Activated CD4-positive, alpha-beta T cell treated with anti-CD3 and anti-CD28 coated beads for 36 hours (primary cell): ENCODE measurements at places on chromosomes 16 and 17.

DNA sequence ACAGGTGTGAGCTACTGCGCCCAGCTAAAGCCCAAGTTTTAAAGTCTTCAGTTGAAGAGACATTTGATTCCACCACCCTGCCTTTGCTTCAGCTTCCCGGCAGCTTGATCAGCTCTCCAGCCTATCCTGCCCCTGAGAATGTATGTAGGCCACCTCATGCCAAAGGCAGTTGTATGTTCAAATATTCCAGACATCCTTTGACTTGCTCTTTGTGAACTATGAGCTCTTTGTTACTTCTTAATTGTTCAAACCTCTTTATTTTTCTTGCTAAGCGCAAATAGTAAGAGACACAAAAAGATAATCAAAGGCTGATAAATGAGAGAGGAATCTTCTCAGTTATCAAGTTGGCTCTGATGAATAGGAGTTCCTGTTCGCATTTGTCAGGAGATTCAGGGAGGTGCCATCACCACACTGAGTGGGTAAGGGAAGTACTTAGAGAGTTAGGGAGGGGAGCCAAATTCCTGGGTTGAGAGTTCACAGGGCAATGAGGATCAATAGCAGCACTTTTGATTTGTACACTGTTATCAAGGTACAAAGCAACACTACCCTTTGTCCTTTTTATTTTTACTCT is 32.0 kb upstream of the SUPT4H1 start:
- DNase-seq, result no peak

DNA sequence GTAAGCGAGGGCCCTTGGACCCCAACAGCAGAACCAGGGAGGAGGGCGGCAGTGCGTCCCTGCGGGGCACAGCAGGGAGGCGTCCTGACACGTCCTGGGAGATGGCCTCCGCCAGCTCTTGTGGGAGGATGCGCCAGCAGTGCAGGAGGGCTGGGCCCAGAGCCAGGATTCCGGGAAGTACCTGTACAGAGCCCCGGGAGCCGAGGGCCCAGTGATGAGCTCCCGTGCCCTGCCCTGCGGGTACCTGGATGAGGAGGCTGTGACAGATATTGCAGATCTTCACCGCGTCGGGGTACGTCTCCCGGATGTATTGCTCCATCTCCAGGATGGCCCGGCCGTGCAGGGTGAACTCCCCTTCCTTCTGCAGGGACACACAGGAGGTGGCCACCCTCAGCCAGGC is 23.1 kb downstream of the KDM8 start:
- no peak for DNase-seq

GRCh38 chr17:73465130-73465952 is 153.5 kb upstream of the CDC42EP4 start:
- DNase-seq, result no peak

- no peak for DNase-seq
Measured at GRCh38 chr17:179066-179432, 2.4 kb downstream of the DOC2B start.

DNA sequence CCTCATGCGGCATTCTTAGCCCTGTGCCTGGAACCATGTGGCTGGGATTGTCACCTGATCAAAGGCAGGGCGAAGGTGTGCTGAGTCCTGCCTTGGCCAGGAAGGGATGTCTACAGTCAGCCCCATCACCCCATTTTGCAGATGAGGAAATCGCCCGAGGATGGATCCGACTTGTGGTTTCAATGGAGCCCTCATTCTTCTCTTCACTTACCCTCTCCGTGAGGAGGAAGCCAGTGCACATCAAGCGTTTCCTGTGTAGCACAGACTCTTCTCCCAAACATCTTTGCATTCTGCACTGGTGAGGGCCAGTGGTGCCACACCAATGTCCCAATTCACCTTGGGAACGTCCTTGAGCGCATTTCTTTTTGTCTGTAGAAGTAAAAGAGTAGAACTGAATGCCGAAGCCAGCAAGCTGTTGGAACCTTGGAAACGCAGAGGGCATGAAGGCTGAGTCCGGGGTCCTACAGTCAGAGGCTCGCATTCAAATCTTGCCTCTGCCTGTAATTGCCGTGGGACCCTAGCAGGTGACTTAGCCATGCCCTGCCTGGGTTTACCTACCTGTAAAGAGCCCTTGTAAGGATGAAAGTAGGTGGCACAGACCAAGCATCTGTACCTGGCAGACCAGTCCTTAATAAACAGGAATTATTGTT is 85.4 kb downstream of the IRF8 start:
- DNase-seq, result no peak

GRCh38 chr16:81625544-81626153 is 153.4 kb upstream of the PLCG2 start:
- peak; percentile 58 for DNase-seq

- DNase-seq, result no peak
Measured at GRCh38 chr16:69326172-69326873, 4.1 kb downstream of the PDF start.

DNA sequence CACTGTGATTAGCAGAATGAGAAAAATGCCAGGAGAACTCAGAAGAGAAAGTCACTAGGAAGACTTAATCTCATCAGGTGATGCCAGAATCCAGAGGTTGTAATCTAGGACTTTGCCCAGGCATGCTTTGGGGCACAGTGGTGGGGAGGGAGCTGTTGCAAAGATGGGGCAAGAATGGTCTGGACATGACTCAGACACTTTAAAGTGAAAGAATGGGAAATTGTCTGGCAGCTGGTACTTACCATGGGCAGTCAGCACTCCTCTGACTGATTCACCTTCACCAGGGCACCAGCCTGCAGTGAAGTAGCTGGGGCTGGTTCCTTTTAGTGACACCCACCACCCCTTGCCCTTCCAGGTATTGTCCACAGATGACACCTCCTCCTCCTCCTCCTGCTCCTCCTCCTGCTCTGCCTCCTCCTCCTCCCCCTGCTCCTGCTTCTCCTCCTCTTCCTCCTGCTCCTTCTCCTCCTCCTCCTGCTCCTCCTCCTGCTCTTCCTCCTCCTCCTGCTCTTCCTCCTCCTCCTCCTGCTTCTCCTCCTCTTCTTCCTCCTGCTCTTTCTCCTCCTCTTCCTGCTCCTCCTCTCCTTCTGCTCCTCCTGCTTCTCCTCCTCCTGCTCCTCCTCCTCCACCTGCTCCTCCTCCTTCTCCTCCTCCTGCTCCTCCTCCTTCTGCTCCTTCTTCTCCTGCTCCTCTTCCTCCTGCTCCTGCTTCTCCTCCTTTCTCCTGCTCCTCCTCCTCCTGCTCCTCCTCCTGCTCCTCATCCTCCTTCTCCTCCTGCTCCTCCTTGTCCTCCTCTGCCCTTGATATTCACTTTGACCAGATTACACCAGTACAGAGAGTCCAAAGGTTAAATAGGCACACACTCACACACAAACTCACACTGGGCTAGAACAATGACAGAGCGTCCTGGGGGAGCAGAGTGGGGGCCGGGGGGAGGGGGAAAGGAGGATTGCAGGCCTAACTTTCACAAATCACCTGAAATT is at the start of gene CHD9NB:
CHD9NB (minus strand) TSS at position 379 of the 983 bp plus-strand sequence. CDS start 8,739 bp downstream, outside the sequence.
- peak; percentile 45 for DNase-seq

GRCh38 chr17:59752446-59752845 is 45.0 kb downstream of the VMP1 start:
- DNase-seq, result no peak

- no peak for DNase-seq
Measured at GRCh38 chr17:41556306-41556705, 15.6 kb downstream of the KRT9 start.

GRCh38 chr16:67833415-67834241 is 8.5 kb upstream of the THAP11 start:
- DNase-seq, result peak; percentile 97

- no peak for DNase-seq
Measured at GRCh38 chr16:66668777-66669444, 27.6 kb downstream of the CMTM4 start.

DNA sequence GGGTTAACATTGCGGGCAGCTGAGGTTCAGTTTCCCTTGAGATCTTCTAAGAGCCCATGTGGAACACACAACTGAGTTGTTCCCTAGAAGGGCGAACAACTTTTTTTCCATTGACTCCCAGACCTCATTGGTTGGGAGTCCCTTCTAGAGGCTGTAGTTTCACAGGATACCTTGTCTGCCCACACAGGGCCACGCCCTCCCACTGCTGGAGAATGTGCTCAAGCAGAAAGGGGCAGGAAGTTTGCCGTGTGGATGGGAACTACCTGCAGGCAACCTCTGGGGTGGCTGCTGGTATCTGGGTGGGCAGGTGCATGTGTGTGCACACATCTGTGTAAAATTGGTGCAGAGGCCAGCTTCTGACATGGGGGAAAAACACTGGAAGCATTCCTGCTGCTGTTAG is 178.8 kb upstream of the PSMD7 start:
- DNase-seq, result no peak

- DNase-seq, result no peak
Measured at GRCh38 chr17:44043272-44043696, 23.2 kb downstream of the LSM12 start.

DNA sequence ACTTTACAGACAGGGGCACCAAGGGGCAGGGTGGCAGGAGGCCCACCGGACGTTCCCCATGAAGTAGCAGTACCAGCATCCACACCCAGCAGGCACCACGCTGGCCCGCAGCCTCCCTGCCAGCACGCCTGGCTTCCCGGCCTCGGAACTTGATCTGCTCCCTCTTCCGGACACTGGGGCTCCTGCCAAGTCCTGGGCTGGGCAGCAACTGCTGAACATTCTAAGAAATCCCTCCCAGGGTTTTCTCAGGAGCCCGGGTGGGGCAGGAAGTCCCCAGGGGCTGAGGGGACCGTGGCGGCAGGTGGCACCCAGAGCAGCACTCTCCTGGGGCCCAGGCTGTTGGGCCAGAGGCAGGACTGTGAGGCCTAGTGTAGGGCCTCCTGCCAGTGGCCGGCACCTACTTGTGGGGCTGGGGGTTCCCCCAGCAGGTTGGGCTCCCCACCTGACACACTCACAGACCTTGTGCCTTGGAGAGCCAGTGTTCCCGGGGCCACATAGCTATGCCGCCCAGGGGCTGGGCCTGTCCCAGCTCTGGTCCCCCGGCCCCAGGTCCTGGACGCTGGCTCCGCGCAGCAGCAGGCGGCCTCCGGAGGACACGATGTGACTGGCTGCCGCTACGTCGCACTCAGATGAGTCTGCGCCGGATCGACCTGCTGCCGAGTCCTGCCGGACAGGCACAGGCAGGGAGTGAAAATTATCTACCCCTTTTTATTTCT is 86.2 kb upstream of the CBX4 start:
- DNase-seq, result no peak

DNA sequence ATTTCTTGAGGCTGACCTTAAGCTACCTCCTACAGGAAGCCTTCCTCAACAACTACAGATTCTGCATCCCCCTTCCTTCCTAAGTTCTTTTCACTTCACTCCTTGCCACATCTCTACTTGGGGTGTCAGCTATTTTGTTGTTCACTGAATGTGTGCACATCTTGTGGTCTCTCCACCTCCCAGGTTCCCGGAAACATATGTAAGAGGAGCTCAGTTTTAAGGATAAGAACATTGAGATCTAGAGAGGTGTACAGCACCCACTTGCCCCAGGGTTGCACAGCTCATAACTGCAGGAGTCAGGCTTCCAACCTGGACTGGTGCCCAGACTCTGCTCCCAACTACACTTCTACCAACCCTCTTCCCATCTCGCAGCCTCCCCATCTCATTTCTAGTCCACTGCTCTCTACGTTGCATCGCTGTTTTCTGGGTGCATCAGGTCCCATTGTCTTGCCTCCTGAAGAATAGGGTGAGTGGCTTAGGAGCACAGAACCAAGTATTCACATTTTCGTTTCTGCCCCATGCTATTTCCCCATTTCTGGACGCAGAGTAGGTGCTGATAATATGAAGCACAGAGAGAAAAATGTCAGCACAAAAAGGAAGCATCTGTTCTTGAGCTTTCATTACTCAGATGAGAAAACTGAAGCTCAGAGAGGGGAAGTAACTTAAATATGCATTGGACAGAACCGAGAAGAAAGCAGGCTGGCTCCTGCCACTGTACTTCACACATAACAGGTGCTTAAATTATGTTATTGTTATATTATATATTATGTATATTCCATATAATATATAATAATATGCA is 292.0 kb upstream of the CCL2 start:
- DNase-seq, result no peak

- DNase-seq, result no peak
Measured at GRCh38 chr17:81522491-81523401, 5.4 kb upstream of the FSCN2 start.

- no peak for DNase-seq
Measured at GRCh38 chr17:80358861-80359260, 56.1 kb upstream of the ENDOV start.

GRCh38 chr16:11242658-11243057 is 13.3 kb downstream of the SOCS1 start:
- no peak for DNase-seq

- DNase-seq, result no peak
Measured at GRCh38 chr16:65665586-65665985, 543.7 kb upstream of the CDH11 start.

- DNase-seq, result no peak
Measured at GRCh38 chr16:85164838-85165516, 52.7 kb upstream of the CIBAR2 start.

- no peak for DNase-seq
Measured at GRCh38 chr17:73972056-73972455, 231.4 kb upstream of the RPL38 start.

- no peak for DNase-seq
Measured at GRCh38 chr16:68592466-68593337, 52.4 kb upstream of the CDH3 start.

- no peak for DNase-seq
Measured at GRCh38 chr17:73609758-73610157, 34.5 kb downstream of the SDK2 start.

DNA sequence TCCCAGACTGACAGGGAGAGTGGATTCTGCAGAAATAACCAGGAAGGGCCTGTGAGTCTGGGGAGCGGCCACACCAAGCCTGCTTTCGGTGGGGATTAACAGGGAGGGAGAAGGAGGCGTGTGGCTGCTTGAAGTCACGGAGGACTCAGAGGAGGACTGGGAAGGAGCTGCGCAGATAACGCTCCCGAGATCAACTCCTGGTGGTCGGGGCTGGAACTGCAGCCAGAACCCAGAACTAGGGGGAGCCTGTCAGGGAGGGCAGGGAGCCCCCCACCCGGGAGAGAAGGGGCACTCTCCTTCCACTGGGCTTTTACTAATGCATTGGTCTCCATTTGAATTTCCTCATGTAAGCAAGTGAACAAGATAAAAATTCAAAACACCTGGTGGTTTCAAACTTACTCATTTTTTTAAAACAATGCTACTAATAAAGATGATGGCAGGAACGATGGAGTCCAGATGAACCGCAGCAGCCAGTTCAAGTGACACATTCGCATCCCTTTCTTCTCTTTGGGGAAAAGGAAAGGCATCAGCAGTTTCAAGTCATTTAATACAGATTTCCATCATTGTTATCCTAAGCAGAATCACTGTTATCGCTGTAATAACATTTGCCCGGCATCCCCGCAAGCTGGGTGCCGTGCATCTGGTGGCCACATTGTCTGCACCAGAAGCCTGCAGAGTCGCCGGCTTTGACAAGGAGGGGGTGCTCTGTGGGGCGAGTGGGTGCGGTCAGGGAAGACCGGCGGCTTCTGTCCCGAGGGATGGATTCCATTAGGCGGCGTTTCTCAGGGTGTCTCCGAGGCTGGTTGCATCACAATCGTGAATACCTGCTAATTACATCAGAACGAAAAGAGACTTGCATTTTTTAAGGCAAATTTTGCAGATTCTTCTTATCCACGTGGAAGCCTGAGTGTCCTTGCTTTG is 183.0 kb downstream of the FOXL1 start:
- DNase-seq, result peak; percentile 63

- DNase-seq, result peak; percentile 17
Measured at GRCh38 chr17:47741109-47741792, 8.2 kb downstream of the TBX21 start.

- peak; percentile 73 for DNase-seq
Measured at GRCh38 chr17:81513753-81514488, 1.3 kb upstream of the ACTG1 start.

GRCh38 chr16:85308611-85309540 is 196.6 kb upstream of the CIBAR2 start:
- DNase-seq, result no peak

GRCh38 chr16:87806261-87806640 is 40.5 kb upstream of the KLHDC4 start:
- DNase-seq, result peak; percentile 68
